Activated CD4-positive, alpha-beta T cell treated with anti-CD3 and anti-CD28 coated beads for 36 hours (primary cell): ENCODE measurements at places on chromosomes 3 and 15.

DNA sequence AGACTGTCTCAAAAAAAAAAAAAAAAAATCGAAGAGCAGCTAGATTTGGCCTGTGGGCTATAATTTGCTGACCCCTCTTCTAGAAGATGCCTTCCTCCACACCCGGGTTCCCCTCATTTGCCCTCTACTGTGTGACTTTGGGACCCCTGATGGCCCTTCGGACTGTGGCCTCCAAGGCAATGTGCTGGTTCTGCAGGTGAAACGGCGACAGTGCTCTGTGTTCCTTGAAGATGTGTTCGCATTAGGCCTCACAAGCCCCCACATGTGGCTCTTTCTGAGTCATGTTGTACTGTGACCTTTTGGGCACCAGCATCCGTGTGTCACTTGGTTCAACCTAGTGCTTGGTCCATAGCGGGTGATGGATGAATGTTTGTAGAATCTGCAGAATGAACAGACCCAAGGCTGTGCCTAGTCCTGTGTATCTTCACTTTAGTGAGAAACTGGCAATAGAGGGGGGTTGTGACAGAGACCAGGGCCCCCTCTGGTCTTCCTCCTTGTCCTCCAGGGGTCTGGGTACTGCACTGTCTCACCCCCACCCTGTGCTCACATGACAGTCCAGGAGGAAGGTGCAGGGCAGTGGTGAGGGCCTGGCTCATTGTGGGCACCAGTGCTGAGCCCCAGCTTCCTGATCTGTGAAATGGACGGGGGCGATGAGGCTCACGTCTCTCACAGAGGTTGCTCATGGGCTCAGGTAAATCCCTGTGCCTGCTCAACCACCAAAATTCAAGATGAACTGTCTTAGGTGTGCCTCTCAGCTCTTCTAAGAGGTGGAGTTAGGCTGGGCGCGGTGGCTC is 22.7 kb downstream of the GOLGA6L2 start:
- DNase-seq = no peak

GRCh38 chr3:182385356-182385755 is 407.9 kb upstream of the ATP11B start:
- no peak for DNase-seq

- peak; percentile 46 for DNase-seq
Observed at GRCh38 chr15:85542895-85543331, 162.5 kb downstream of the AKAP13 start.

- DNase-seq = no peak
Observed at GRCh38 chr3:110562621-110563020, 509.0 kb upstream of the NECTIN3 start.

GRCh38 chr15:73956743-73957135 is 30.5 kb downstream of the LOXL1 start:
- no peak for DNase-seq

DNA sequence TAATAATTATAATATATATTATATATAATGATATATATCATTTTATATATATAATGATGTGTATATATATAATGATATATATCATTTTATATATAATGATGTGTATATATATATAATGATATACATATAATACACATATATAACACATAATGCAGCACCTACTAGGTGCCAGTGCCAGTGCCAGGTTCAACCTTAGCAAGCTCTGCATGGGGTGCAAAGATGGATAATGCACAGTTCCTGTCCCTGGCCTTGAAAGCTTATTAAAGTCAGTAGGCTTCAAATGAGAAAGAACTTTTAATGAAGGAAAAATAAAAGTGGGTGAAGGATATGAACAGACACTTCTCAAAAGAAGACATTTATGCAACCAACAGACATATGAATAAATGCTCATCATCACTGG is 192.7 kb upstream of the SLC2A2 start:
- no peak for DNase-seq

DNA sequence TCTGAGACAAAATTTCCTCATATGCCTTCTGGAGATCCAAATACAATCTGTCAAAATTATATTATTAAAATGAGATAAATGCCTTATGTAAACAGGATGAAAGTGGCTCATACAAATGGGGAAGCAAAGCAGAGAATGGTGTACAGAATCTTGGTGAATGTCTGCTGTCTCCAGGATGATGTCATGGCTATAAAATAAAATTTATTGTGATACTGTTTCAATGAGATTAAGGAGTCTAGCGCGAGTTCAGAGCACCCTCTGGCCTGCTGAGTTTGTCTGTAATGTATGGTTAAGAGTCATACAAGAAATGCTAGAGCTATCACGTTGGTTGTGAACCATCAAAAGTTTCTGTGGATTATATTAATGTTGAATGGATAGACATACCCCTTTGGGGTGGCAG is 359.7 kb downstream of the EFHB start:
- no peak for DNase-seq
